HFFc6 (cell line): ENCODE measurements at places on chromosomes 1 and 21.

- no peak for DNase-seq
These were observed 6.3 kb upstream of the CD247 start for GRCh38 chr1:167524651-167525050.

GRCh38 chr1:221704306-221704705 lies 37.6 kb downstream of the DUSP10 start:
- no peak for DNase-seq

GRCh38 chr1:216175714-216176113 lies 247.5 kb downstream of the USH2A start:
- no peak for DNase-seq

DNA sequence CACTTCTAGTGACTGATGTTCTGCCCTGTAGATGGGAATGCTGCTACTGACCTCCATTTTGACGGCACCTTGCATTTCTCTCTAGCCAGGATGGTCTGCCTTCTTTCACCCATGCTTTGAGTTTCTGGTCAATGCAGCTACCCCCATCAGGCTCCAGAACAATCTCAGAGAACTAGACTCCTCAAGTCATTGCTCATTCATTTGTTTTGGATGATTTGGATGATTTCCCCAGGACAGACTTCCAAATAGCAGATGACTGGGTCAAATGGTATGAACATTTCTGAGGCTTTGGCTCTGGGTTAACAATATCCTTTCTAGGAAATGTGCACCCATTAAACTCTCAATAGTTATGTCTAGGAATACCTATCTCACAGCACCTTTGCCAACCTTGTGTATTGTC lies 63.9 kb downstream of the CSMD2 start:
- DNase-seq: peak; percentile 59

DNA sequence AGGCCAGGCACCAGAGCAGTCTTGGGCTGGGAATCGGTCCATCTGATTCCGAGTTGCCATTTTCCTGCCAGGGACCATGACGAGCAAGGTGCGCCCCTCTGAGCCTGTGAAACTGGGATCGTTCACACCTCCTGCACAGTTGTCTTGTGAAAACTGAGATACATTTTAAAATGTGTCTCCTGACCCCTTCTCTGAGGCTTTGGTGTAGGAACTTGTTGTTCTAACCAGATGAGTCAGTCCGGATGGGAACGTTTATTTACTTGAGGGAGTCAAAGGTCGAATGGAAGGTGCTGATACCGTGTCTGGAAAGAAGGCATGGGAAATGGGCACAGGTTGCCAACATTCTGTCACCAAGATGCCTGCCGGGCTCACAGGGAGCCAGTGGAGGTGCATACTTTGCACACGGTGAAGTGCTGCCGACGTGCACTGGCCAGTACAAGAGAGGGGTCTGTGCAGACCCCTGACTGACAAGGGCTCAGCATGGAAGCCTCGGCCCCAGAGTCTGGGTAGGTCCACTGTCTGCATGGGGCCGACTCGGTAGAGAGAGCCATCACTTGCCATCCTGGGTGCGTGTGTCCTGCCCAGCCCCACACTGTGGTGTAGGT lies 7.4 kb upstream of the KCNN3 start:
- DNase-seq: no peak

GRCh38 chr1:43912607-43913006 lies 21.0 kb upstream of the ARTN start:
- no peak for DNase-seq

GRCh38 chr21:36330904-36331303 lies 10.9 kb downstream of the MORC3 start:
- DNase-seq: peak; percentile 58

- peak; percentile 30 for DNase-seq
These were observed 617 bp upstream of the ADGRL2 start for GRCh38 chr1:81799939-81800694.

- DNase-seq: peak; percentile 28
These were observed 7.6 kb downstream of the EFNA3 start for GRCh38 chr1:155086128-155086741.

- DNase-seq: no peak
These were observed 14.4 kb downstream of the STUM start for GRCh38 chr1:226562989-226563388.

- no peak for DNase-seq
These were observed 90.8 kb upstream of the SLC2A1 start for GRCh38 chr1:43049481-43049880.

DNA sequence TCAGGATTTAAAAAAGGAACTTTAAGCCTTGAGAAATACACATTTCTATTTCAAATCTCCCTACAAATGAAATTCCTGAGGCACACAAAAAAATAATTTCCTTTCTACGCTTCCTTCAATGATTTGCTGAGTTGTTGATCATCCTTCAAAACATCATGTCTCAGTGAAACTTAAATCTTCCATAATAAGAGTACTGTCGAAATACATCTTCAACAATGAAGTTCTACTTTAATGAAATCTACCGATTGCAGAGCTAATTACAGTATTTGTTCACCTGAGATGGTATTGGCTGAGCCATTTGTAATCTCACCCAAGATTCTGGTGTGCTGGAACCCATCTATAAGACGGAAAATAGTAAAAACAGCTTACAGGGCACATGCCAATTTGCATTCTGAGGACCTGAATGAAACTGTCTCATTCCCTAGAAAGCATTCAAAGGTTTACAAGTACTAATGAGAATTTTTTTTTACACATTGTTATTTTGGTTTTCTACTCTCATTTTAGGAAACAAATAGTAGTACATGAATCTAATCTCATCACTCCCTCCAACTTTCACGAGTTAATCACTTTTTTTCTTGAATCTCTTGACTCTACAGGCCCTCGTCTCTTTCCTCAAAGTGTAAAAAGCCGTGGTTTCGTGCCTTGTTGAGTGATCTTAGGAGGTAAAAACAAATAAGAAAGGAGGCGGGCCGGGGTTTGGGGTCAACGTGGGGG lies 1.1 kb downstream of the CHML start:
- no peak for DNase-seq

- DNase-seq: no peak
These were observed 62.4 kb downstream of the DIRAS3 start for GRCh38 chr1:67988066-67988465.

- no peak for DNase-seq
These were observed 75.0 kb downstream of the PTPN14 start for GRCh38 chr1:214476229-214476985.

DNA sequence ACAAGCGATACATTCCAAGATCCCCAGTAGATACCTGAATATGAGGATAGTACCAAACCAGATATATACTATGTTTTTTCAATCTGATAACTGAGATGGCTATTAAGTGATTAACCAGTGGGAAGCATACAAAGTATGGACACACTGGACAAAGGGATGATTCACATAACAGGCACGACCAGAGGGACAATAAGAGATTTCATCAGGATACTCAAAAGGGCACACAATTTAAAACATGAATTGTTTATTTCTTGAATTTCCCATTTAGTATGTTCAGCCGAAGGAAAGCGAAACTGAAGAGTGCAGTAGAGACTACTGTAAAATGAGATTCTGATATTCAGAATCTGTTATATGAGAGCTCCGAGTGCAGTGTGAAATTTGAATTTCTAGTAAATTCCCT lies 10.6 kb downstream of the ZZZ3 start:
- peak; percentile 54 for DNase-seq

DNA sequence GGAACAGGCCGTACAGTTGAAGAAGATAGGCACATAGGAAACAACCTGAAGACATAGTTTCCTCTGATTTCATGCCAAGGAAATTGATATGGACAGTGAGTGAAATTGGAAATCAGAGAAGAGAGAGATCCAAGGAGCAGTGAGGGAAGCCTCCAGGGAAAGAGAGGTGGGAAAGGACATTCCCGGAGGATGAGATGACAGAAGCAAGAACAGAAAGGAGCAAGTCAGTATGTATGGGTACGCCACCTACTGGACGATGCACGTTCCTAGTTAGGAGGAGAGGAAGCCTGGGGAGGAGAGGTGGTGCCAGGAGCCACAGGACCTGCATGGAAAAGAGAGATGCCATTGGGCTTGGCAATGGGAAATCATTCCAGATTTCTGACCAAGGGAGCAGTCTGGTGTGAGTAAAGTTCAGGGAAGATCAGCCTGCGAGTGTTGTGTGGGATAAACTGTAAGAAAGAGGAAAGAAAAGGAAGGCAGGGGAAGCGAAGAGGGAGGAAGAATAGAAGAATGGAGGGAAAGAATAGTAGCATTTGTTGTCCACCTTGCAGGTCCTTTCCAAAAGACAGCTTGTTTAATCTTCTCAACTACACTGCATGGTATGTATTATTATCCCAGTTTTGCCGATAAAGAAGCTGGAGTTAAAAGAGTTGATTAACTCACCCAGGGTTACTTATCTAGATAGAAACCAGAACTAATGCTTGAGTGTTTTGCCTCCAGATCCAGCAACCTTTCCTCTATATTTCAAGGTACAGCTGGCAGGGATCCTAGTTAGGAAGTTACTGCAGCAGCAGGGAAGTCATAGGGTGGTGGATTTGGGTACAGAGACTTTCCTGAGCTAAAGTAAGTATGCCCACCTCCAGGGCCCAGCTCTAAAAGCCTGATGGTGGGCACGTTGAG lies 27.4 kb downstream of the C1orf116 start:
- DNase-seq: peak; percentile 77

GRCh38 chr1:223350361-223350908 lies 13.5 kb downstream of the SUSD4 start:
- no peak for DNase-seq

GRCh38 chr21:38712071-38712470 lies 93.7 kb upstream of the ETS2 start:
- peak; percentile 40 for DNase-seq

GRCh38 chr1:14037101-14037847 lies 337.3 kb downstream of the PRDM2 start:
- DNase-seq: no peak

- DNase-seq: no peak
These were observed 89.9 kb upstream of the ARTN start for GRCh38 chr1:43843684-43844083.

DNA sequence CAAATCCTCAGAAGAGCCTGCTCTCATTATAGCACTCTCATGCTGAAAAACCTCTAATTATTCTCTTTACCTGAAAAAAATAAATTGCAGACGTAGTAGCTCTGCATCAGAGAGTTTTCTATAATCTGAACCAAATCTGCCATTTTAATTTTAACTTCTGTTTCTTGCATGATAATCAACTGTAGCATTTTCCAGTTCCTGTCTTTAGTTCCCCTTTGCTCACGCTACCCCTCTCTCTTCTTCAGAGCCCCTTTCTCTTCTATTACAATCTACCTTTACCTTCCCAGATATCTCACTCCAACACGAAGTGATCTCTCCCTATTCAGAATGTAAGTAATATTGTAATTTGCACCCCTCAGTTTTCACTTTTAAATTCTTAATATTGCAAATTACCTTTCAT lies 31.4 kb downstream of the FMO1 start:
- DNase-seq: no peak

DNA sequence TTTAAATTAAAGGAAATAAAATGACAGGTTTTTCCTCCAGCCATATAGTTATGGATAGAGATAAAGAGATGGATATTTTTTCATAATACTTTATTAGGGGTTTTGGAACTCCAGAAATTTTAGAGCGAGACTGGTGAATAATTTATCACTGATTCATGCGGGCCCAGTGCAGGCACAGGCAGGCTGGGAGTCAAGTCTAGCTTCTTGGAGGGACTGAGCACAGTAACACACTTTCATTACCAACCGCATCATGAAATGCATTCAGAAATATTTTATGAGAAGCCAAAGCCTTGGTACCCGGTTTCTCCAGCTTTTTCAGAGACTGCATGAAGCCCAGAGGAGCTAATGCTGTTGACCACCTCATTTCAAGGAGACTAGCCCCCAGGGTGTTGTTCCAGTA lies 215.6 kb downstream of the TNR start:
- no peak for DNase-seq

- DNase-seq: no peak
These were observed 55.2 kb downstream of the SYT14 start for GRCh38 chr1:209993061-209993830.

DNA sequence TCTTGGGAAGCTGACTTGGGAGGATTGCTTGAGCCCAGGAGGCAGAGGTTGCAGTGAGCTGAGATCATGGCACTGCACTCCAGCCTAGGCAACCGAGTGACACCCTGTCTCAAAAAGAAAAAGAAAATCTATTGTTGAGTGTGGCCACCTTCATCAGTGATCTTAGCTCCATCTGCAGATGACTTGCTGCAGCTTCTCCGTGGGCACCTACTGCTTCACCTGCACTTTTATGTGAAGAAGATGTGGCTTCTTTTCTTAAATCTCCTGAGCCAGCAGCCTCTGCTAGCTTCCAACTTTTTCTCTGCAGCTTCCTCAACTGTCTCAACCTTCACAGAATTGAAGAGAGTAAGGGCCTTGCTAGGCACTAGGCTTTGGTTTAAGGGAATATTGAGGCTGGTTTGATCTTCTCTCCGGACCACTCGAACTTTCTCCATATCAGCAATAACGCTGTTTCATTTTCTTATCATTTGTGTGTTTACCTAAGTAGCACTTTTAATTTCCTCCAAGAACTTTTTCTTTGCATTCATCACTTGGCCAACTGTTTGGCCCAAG lies 28.0 kb downstream of the AGPAT3 start:
- no peak for DNase-seq

DNA sequence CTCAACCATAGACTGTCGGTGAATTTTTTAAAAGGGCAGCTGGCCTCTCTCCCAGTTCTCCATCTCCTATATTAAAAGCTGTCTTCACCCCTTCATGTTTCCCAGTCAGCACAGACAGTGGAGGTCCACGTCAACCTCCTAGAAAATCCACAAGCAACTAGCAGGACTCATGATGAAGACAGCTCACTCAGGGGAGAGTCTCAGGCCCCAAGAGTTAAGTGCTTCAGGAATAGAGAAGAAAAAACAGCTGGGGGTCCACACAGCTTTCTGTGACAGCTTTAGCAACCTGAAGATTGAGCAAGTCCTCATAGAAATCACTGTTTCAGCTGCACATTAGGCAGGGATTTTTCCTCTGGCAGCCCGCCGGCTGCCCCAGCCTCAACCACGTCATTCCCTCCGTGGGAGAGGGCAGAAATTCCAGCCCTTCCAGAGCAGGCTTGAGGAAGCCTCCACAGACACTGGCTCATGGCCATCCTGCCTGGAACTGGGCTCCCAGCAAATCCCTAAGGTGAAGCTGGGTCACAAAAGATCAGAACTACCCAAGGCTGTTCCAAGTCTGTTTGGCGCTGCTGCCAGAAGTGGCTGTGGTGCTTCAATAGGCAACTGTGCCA lies 15.2 kb downstream of the GPR161 start:
- no peak for DNase-seq

DNA sequence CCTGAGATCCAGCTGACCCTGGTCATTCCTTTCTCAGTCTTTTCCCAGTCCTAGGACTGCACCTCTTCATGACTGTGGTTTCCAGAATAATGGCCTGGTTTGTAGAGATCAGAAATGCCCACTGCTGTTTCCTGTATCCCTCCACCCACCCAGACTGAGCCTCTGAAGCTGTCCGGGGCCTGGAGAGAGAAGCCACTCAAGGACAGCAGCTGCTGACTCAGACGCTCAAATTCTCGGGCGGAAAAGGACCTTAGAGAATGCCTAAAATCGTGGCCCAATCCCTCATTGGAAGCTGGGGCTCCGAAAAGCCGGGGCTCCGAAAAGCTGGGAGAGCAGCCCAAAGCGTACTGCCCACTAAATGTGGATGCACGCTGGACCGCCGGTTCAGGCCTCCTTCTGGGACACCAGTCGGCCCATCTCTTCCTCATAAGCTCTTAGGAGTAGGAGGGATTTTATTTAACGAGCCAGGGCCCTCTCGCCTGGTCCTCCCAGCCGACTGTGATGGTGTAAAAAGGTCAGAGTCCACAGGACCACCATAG lies 7.8 kb upstream of the GPR61 start:
- DNase-seq: no peak

- DNase-seq: peak; percentile 76
These were observed 158.2 kb downstream of the PBX1 start for GRCh38 chr1:164716992-164717703.
